ENCODE measurements at places on chromosomes 5 and 9.

- no peak for DNase-seq
Measured at GRCh38 chr5:173053041-173053440, 3.1 kb upstream of the CREBRF start.

DNA sequence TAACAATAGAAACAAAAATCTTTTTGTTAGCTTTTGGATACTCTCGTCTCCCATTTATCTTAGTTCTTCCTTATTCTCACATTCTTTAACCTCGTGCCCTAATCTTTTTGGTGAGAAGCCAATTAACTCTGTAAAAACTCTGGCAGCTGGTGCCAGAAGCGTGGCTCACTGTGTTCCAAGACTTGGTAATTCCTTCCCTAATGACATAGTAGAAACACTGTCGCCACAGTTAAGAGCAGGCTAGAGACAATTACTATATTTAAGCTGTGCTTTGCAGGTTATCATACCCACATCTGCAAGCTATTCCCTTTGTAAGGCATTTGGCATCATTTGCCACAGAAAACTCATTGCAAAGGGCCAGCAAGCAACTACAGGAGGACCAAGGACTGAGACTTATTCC is 160.9 kb upstream of the PIK3R1 start:
- DNase-seq = no peak

DNA sequence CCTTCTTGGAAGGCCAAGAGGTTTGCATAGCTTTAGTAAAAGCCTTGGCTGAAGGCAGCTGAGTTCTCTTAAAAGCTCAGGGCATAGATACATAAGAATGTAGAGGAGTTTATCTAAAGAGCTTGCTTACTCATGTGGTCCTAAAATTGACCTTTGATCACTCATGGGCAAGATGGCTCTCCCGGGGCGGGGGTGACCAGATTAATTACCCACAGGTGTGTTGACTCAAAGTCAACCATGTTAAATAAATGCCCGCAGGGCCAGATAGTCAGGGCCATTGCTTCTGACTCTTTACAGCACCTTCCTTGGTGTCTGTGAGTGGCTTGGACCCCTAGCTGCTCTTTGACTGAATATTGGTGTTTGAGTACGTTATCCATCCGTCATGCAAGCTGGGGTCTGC is 33.1 kb upstream of the GHR start:
- no peak for DNase-seq

DNA sequence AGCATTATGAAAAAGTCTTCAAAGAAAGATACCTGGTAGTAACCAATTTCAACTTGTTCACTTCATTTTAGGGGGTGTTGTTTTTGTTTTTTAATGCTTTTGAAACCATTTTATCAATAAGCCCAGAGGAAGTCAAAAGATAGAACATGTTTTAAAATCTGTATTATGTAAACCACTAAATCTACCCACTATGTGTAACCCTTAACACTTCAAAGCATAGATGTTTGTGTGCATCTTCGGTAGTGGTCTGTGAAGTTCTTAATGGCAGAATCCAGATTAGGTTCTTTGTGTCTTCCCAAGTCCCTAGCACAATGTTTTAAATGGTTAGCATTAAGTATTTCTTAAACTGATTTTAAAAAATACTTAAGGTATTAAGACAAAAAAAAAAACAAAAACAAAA is 6.3 kb downstream of the PLAA start:
- no peak for DNase-seq

DNA sequence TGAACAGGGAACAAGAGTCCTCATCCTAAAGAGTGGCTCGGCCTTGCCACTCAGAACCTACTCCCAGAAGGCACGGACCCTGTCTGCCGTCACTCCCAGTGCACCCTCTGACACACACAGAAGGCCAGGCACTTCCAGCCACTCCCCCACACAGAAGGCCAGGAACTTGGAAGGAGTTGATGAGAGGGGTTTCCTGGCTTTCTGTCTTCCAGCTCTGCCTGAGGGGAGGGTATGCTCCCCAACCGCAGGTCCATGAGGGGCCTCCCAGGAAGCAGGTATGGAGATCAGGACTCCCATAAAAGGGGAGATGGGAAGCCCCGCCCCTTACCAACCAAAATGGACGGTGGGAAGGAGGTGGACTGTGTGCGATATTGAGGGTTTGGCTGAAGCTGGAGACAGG is 247.6 kb upstream of the IRX4 start:
- DNase-seq = no peak

GRCh38 chr5:151434570-151435237 is 12.7 kb upstream of the SLC36A1 start:
- no peak for DNase-seq

GRCh38 chr9:89496645-89497256 is 1.2 kb downstream of the SEMA4D start:
- DNase-seq = no peak

DNA sequence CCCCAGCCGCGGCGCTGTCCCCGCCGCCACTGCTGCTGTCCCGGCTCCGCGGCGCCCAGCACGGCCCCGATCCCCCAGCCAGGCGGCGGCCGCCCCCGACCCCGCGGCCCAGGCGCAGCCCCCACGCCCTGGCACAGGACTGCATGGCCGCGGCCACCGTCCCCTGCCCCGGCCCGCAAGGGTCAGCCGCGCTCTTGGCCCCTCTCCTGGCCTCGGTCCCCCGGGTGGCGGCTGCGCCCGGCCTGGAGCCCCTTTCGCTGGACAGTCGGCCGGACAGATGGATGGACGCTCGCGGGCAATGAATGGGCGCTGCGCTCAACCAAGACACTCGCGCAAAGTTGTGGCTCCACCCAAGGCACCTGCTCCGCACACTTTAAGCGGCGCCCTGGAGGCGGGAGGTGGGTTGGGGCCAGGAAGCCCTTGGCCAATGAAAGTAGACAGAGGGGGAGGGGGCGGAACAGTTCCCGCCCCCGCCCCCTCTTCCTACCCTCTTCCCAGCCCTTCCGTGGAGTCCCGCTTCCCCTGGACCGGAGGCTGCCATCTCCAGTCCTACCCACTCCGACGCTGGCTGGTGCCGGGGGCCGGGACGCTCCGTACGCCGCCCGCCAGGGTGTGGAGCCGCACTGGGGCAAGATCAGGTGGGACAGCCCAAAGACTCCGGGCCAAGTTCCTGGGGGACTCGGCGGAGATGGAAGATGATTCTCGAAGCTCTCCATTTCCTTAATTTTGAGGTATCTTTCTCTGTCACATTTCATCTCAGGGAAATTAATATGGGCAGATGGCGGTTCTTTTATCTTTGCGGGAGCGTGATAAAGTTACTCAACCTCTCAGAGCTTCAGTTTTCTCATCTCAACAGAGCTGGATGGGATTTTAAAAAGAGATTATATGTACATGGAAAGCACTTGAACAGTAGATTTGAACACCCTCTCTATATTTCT is at the start of gene GLDC:
Gene GLDC, minus strand, starts transcription at position 375 of the 938 bp plus-strand sequence. Its CDS starts 230 bp downstream, at position 145.
- DNase-seq = peak; percentile 15

DNA sequence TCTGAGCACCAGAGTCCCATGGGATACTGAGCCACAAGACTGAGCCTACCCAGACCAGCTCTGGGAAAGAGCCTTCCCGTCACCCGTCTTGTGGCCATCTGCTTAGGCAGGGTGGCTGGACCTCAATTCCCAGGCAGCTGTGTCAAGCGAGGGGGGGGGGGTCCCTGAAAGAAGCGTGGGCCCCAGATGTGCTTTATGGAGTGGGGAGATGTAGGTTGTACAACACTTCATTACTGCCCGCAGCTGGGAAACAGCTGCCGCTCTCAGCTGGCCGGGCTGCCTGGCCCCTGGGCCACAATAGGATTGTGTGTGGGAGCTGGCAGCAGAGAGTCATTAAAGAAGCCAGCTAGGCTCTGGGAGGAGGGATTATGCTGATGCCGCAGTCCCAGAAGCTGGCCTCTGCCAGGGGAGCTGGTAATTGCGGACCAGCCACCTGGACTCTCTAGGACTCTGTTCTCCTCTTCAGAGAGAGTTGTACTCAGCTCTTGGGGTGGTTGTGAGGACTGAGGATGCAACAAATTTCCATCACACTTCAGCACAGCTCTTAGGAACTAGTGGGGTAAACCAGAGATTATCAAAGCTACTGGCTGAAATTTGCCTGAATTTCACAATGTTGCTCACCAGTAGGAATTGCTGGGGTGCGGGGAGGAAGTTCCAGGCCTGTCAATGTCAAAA is 145.4 kb downstream of the GADD45G start:
- DNase-seq = no peak

- no peak for DNase-seq
Measured at GRCh38 chr5:180898621-180899246, at the start of gene BTNL8. Gene BTNL8, plus strand, starts transcription at chr5:180899159. Its CDS starts 152 bp downstream, at chr5:180899311.
